ENCODE measurements at places on chromosomes 6 and 20.
A peak's percentile ranks its signal among the peaks of the same experiment; 100 is the strongest.

- no peak for DNase-seq
These were observed 34.0 kb downstream of the SLX4IP start for GRCh38 chr20:10469056-10469455.

- DNase-seq: no peak
These were observed 328.6 kb upstream of the JARID2 start for GRCh38 chr6:14917109-14917910.

DNA sequence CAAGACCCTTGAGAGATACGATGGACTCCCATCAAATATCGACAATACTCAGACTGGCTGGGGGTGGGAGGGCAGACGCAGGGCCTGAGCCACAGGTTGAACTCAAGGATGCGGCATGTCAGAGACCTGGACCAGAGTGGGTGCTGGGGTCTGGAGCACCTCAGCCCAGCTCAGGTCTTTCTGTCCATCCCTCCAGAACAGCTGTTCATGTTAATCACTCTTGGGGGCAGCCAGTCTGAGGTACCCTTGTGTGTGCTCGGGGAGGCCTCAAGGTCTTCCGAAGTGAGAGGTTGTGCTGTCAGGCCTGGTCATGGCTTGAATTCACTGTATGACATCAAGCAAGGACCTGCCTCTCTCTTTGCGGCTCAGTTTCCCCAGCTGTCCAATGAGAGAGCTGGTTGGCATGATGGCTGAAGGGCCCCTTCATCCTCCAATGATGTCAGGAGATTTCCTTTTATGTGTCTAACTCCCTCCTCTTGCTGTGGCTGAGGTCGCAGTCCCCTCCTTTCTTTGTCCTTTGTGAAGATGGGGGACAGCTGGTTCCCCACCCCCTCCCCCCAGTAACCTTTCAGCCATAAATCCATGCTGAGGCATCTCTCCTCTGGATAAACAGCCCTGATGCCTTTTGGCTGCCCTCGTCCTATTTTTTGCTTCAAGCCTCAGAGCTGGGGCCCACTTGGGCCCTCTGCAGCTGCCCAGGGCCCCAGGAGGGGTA, 15.3 kb downstream of the MYH7B start:
- DNase-seq: no peak

DNA sequence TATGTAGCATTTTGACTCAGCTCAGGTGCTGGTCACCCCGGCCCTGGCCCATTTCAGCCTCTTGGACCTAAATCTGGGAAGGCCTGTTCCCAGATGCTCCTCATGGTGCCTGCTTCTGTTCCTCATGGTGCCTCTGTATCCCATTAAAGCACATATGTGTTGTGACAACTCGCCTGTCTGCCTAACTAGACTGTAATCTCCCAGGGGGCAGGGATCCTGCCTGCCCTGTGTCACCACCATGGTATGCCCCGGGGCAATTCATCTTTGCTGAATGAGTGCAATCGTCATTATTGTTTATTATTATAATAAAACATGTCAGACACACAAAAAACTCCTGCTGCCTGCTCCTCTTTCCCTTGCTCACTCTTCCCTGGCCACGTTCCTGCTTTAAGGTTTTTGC, 62.0 kb downstream of the ZFP64 start:
- DNase-seq: no peak

DNA sequence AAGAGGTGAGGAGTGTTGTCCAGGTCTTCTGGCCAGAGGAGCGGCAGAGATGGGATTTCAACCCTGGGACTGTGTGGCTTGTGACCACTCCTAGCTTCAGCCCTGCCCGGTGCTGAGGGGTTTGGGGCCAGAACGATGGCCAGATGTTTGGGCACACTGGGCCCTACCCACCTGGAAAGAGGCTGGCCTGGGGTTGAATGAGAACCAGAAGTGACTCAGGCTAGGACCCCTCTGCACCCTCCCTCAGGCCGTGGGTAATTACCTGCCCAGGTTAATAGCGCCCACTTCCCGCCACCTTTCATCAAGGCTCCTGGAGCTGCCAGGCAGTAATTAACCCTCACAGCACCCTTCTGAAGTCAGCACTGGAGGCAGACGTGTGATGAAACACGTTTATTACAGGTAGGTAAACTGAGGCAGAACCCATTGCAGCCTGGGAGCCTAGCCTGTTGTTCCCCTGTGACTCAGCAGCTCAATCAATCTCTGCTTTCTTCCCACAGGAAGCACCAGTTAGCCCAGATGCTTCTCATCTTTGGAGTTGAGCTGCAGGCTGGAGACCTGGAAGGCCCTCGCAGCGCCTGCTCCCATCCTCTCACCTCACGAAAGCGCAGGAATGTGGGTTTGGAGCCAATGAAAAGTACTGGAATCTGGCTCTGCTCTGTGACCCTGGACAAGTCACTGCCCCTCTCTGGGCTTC, 120.8 kb downstream of the CEBPB start:
- DNase-seq: no peak

- DNase-seq: no peak
These were observed 76.8 kb downstream of the SEL1L2 start for GRCh38 chr20:13913572-13913971.

GRCh38 chr20:24949756-24950127, 673 bp downstream of the CST7 start:
- peak; percentile 56 for DNase-seq

GRCh38 chr6:88547768-88548167, 381.6 kb upstream of the CNR1 start:
- DNase-seq: no peak

GRCh38 chr6:36616893-36617521, 22.8 kb downstream of the SRSF3 start:
- DNase-seq: no peak

DNA sequence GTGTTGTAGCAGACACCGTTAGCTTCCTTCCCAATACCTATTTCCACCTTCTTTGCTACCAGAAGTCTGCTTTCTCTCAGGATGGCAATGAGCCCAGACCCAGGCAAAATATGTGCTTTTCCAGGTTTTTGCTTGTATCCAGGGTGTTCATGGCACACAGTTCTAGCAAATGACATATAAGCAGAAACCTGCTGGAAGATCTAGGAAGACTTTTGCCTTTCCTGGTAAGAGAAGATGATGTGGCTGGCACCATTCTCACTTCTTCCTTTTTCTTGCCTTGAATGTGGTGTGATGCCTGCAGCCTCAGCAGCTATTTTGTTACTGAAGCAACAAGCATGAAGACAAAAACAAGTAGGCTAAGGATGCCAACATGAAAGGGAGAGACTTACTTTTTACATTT, 19.2 kb upstream of the TBC1D22B start:
- no peak for DNase-seq

DNA sequence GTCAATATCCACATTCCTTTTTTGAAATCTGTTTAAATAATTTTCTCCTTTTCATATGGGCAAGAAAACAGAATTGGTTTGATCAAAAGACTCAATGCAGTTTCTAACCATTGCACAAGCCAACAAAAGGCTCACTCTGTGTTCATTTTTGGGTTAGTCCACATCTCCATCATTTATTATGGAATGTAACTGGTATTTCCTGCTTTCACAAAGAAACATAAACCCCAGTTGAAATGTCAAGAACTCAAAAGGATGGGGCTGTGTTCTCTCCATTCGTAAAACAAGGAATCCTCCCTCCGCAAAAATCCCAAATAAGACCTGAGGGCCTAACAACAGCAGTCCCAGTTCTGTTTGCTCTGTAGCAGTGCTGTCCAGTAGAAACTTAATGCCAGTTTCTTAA, 420.9 kb downstream of the GJA1 start:
- DNase-seq: no peak

DNA sequence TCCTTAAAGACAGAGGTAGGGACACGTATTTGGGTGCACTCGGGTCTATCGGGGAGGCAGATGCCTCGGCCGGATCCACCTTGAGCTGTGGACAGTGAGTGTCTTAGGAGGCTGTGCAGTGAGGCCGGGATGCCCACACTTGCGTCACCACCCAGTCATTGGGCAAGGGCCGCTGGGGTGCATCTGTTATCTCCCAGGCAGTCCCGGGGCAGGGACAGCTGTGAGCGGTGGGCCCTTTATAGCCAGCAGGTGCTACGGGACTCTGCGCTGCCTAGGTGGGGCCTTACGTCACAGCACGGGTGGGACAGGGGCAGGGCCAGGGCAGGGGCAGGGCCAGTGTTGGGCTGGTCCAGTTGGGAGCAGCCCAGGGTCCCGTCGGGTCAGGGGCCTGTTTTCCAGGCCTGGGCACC, 689 bp upstream of the COL20A1 start:
- DNase-seq: no peak

DNA sequence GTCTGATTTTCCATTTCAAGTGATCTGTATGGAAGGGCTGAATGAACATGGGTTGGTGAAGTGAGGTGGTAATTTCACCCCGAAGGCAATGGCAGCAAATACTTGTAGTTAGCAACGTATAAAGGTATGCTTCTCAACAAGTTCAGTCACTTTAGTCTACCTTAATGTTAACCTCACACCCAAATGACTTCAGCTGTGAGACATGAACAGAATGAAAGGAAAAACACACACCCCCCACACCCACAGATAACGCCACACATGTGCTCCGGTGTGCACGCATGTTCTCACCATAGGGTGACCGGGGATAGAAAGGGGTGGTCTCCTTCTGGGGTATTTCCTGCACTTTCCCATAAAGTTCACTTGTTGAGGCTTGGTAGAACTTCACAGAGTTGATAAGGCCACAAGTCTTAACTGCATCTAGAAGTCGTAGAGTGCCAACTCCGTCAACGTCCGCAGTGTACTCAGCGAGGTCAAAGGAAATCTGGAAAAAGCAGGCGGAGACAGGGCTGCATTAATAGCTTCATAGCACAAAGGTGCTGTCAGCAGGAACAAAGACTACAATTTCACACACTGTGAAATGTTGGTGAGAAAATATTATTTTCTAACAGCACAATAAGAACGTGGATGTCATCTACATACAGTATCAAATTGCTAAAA, 284.8 kb downstream of the GMDS start:
- DNase-seq: no peak

DNA sequence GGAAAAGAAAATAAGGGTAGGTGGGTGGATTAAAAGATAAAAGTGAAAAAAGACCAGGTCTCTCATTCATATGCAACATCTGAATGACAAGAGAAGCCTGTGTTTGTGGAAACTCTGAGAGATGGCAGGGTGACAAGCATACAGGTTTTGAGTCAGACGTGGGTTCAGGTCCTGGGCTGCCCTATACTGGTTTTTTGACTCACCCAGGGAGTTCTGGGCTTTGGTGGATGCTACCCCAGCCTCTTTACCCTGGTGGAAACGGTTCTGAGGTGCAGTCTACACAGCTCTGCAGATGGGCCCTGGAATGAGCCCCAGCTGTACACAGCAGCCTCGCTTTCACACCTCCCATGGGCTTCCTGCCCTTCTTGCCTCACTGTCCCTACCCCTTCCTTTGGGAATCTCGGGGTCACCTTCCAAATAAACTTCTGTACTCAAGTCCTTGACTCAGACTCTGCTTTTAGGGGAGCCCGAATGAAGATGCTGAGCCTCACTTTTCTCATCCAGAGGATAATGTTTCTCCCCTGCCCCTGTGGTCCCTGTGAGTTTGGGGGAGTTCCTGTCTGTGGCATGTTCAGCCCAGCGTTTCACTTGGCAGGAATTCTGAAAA, 77.7 kb upstream of the CLDN20 start:
- peak; percentile 74 for DNase-seq

GRCh38 chr6:106783640-106784566, 154.5 kb downstream of the QRSL1 start:
- no peak for DNase-seq

GRCh38 chr6:18561037-18561750, 174.0 kb downstream of the RNF144B start:
- DNase-seq: no peak

DNA sequence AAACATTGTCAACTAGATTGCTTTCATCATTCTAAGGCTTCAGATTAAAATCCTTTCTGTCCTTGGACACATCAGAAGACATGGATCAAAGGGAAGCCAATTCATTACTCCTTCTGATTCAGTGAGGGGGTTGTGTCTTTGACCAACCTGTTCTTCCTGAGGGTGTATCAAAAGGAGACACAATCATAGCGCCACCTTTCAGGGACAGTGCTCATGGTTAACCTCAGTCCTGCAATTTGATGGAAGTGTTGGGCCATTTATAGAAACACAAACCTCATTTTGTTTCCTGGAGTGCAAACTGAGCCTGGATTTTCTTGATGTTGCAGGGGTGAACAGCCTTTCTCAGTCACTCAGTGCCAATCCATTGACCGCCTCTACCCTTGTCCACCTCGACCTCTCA, 163.9 kb upstream of the SCGN start:
- DNase-seq: no peak

GRCh38 chr6:95780037-95780436, 202.7 kb downstream of the MANEA start:
- no peak for DNase-seq

GRCh38 chr6:97073903-97074302, 149.4 kb downstream of the KLHL32 start:
- DNase-seq: no peak

- no peak for DNase-seq
These were observed 404.0 kb downstream of the SMOC2 start for GRCh38 chr6:168844821-168845609.

DNA sequence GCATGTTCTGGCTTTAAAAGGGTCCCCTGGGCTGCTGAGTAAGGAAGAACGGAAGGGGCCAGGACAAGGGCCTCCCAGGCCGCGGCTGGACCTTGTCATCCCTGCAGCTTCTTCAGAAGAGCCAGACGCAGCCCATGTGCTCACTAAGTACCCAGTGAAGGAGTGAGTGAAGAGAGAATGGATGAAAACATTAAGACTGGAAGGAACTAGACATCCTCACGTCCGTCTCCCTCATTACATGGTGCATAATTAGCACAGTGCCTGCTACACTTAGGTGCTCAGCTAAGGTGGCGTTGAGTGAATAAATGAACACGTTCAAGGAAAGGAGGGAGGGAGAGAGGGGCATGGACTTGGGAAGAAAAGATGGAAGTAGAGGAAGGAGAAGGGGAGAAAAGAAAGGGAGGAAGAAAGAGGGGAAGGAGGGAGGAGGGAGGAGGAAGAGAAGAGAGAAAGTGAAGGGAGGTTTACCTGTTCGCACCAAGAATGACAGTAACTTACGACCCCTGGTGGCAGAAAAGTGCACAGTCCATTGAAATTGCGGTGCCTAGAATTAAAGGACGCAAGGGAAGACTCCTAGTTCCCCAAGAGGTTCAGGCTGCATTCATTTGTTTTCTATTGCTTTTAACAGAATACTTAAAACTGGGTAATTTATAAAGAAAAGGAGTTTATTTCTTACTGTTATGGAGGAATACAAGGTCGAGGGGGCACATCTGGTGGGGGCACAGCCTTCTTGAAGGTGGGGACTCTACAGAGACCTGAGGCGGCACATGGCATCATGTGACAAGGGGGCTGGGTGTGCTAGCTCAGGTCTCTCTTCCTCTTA, 8.0 kb downstream of the TP53RK start:
- peak; percentile 84 for DNase-seq

DNA sequence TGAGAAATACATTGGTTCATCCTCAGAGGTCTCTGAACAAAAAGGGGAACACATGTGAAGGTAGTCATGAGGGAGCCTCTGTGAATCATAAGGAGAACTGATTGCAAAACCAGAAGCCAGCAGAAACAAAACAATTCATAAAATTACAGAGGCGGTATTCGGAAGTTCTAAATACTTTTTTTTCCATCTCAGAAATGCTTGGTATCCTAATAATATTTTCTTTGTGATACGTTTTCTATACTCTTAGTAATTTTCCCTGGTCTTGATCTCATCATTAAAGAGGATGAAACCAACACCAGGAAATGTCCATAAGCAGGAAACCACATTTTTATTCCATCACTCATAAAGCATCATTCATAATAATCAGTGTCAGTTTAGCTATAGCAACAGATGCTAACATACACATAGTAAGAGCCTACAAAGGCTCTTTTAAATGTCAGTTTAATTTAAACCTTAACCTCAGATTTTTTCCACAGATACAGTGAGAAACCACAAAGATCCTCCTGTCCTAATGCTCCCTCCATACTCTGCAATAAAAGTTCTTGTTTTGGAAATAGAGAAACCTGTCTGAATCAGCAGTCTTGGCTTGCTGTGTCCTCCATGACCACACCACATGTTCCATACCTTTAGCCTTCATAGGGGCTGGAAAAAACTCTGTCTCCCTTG, 29.2 kb downstream of the SGK1 start:
- no peak for DNase-seq

All from stimulated activated CD8-positive, alpha-beta memory T cell treated with anti-CD3 and anti-CD28 coated beads, Interleukin-4, amount 100 ng/mL, for 48 hours (primary cell).